ENCODE measurements at places on chromosomes 1 and 21.

- no peak for DNase-seq
Measured at GRCh38 chr1:229217716-229218115, 53.2 kb upstream of the RAB4A start.

- no peak for DNase-seq
Measured at GRCh38 chr1:225700164-225700821, 47.4 kb upstream of the ENAH start.

DNA sequence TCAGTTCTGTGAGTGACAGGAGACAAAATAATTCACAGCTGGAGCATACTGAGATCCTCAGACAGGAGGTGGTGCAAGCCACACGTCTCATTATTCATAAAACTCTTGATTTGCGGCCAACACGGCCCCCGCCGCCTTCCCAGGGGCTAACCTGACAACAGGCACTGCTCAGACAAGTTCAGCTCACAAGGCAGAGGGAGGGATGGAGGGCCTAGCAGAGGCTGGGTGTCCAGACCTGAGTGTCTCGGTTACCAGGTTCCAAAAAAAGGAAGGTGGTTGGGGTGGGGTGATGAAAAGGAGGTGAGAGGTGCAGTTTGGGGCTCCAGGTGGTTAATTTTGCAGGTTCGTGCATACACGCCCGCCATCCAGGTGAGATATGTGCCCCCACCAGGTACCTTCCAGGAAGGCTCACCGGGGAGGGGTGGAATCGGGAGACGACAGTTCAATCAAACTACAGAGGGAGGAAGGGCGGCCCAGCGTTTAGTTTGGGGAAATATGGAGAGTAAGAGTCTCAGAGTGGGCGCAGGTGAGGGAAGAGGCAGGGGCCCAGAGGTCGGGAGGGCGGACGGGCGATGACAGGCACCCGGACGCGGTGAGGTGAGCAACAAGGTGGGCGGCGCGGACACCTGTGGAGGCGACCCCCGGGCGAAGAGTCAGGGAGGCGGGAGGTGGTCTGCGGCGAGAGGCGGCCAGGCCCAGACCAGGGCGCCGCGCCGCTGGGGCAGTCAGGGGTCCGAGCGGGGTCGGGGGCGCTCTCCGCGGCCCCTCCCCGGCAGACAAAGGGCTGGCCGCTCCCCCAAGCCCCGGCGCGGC, 629 bp downstream of the CTNNBIP1 start:
- no peak for DNase-seq

DNA sequence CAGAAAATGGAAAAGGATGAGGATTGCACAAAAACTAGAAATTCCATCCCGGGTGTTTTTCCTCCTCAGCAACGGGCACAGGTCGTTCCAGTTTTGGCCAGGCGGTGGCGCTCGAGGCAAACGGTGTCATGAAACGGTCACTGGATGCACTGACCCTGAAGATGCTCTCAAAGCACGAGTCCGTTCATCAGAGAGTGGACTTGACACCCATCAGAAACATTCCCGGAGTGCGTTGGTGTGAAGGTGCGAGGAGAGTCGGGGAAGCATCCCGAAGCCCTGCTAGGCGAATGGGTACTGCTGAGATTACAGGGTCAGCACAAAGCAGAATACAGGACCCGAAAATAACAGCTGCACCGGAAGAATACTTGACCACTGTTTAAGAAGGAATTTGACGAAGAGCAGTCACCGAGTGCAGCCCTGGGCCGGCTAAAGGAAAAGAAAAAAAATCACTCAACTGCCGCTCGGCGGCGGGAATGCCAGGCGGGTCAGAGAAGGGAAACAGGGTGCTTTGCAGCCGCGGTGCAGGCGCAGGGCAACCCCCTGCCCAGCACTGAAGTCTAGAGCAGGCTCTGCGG, 71.7 kb upstream of the ETS2 start:
- peak; percentile 69 for DNase-seq

DNA sequence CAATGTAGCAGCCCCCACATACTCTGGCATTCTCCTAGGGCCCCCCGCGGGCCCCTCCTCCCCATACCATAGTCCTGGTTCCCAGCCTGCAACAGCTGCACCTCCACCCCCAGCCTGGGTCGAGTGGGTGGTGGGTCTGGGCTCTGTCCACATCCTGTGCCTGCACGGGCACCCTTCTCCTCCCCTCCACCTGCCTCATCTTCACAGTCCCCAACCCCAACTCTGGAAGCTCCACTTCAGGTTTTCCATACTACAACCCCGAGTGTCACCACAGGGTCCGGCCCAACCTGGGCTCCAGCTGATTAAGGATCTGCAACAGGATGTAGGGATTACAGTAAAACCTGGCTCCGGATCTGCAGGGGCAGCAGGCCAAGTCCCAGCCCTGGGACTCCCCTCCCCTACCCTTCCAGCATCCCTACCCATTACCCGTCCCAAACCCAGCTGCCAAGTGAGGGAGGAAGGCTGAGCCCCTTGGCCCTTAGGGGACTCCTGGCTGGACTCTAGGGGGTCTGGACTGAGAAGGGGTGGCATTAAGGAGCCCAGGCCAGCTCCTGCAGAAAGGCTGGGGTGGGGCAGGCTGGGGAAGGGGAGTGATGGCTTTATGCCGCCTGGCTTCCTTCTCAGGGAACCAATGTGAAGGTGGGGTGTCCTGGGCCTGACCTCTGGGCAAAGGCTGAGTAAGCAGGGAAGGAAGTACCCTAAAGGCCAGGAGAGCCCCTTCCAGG, 116.8 kb downstream of the CASZ1 start:
- no peak for DNase-seq

DNA sequence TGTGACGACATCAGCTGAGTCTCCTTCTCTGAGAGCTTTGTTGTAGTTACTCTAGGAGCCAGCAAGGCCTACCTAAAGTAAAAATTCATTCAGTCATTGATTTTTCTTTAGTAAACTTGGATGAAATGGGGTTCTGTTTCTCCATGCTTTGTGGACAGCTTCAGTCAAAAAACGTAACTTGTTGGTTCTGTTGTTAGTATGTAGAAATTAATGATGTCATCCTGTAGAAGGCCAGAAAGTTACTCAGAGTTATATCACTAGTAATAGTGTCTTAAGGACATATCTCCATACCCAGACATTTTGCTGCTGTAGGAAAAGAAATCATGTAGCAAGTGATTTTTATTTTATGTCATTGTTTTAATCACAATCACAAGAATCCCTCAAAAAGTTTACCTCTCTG, 43.0 kb downstream of the KDM1A start:
- DNase-seq, result no peak

DNA sequence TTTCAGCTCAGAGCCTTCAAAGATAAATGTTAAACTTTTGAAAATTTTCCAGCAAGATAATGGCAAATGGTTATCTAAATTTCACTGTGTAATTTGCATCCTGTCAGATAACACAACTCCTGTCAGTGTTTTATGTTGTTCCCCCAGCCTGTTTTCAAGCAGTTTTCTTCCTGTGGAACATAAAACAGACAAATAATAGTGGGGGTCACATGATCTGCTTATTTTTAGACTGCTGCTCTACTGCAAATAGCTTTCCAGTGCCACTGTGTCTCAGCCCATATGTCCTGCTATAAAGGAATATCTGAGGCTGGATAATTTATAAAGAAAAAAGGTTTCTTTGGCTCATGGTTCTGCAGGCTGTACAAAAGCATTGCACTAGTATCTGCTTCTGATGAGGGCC, 32.2 kb downstream of the FMO3 start:
- DNase-seq, result no peak

GRCh38 chr1:108140177-108140576, 60.0 kb downstream of the SLC25A24 start:
- no peak for DNase-seq

DNA sequence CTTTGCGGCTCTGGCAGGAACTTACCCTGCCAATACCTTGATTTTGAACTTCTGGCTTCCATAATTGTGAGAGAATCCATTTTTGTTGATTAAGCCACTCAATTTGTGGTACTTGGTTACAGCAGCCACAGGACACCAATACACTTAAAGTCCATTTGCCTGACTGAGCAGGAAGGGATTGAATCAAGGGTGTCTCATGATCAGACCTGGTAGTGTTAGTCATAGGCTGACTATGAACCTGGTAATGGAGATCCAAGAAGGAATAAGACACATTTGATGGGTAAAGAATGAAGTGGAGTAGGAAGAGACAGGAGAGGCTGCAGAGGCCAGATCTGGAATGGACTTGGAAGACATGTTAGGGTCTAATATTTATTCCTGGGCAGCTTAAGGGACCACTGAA, 31.2 kb upstream of the MAP1LC3C start:
- no peak for DNase-seq

GRCh38 chr21:29224006-29224405, 74.7 kb upstream of the BACH1 start:
- DNase-seq, result no peak

GRCh38 chr21:45430521-45431501, 25.8 kb downstream of the COL18A1 start:
- no peak for DNase-seq

GRCh38 chr1:168933141-168933805, 173.2 kb upstream of the ATP1B1 start:
- no peak for DNase-seq

GRCh38 chr21:38999161-38999560, 184.1 kb downstream of the PSMG1 start:
- DNase-seq, result no peak

DNA sequence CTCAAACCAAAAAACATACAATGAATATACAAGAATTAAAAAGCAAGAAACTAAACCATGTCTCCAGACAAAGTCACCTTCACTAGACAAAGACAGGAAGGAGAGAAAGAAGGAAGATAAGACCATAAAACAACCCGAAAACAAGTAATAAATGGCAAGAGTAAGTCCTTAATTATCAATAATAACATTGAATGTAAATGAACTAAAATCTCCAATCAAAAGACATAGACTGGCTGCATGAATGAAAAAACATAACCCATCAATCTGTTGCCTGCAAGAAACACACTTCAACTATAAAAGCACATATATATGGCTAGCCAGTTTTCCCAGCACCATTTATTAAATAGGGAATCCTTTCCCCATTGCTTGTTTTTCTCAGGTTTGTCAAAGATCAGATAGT, 100.8 kb upstream of the SAMSN1 start:
- DNase-seq, result no peak

GRCh38 chr1:4506591-4506990, 147.8 kb upstream of the AJAP1 start:
- DNase-seq, result no peak

DNA sequence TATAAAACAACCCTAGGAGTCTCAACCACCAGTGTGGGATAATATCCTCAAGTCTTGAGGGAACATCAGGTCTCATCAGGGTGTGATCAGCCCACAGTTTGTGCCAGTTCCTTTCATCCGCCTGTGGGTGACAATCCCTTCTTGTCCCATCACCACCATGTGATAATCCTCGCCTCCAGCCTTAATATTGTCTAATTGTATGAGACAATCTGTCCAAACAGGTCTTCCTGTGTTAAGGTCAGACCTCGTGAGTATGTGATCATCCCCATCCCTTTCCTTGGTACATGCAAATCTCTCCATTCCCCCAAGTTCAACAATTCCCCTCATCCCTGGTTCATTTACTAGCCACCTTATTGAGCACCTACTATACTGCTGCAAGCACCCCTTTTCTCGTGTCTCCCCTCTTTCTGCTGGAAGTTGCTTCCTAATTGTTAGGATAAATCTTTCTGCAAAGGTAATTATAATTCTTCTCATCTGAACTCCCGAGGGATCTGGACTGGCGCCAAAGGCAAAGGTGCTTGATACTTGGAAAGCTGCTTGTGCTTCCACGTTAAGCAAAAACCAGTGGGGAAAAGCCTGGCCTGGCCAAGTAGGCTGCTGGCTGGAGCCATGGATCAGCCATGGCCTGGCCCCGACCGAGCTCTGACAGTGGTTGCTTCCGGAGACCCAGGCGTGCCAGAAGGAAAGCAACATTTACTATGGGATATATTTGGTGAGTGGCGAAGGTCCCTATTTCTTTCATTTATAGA, 92.5 kb downstream of the RNF220 start:
- DNase-seq, result no peak

DNA sequence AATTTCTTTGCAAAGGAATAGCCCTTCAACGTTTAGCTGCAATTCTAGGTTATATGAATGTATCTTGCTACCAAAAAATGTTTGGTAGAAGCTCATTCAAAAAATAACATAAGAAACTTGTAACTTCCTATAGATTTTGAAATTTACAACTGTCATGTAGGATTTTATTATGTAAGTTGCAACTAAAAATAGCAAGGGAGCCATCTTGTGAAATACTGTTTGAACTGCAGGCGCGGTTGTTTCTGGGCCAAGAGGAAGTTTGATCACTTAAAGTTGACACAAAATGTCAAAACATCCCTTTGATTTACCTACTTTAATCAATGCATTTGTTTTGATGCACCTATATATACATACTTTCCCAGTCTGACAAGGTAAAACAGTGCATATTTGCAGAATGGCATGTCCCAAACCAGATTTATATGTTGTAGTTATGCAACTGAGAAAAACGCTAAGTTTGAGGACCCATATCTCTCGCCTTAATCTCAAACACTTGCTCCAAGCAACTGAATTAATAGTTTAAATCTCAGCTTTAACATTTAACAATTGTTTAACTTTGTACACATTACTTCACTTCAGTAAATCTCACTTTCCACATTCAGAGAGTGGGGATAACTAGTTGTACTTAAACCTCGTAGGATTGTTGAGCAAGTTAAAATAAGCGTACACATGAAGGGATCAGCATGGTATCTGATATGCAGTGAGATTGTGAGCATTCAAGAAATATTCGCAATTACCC, 63.9 kb downstream of the KCNK2 start:
- no peak for DNase-seq

DNA sequence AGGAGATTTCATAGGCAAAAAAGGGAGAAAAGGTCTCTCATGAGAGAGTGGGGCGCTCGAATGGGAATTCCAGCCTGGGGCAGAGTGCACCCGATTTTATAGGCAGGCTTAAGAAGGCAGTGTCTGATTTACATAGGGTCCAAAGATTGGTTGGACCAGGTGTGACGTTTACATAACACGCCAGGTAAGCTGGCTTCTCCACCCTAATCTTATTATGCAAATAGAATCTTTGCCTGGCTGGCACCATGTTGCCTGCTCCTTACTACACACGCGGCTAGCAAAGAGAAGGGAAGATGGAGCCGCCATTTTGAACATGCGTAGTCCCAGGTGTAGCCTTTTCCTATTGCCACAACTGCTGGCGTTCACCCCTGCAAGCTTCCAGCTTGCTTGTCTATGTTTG, 103.7 kb downstream of the SLC16A1 start:
- no peak for DNase-seq

- DNase-seq, result no peak
Measured at GRCh38 chr1:233704898-233705723, 91.2 kb downstream of the KCNK1 start.

- DNase-seq, result no peak
Measured at GRCh38 chr21:35050348-35051286, 1.5 kb upstream of the RUNX1 start.

DNA sequence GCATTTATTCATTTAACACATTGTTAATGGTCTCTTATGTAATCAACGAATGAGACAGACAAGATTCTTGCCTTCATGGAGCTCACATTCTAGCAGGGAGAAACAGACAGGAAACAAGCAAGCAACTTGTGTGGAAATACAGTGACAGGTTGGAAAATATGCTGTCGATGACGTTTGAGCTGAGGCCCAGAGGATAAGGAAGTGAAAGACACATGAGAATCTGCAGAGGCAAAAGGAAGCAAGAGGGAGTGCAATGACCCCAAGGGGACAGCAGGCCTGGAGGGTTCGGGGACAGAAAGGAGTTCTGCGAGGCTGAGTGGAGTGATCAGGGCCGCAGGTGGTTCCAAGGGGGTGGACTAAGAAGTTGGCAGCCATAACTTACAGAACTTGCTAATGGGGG, 60.6 kb upstream of the AKT3 start:
- DNase-seq, result no peak

- DNase-seq, result no peak
Measured at GRCh38 chr1:39378377-39378776, 113.1 kb upstream of the BMP8A start.
